ENCODE measurements at places on chromosomes 4 and X.
A peak's percentile ranks its signal among the peaks of the same experiment; 100 is the strongest.

DNA sequence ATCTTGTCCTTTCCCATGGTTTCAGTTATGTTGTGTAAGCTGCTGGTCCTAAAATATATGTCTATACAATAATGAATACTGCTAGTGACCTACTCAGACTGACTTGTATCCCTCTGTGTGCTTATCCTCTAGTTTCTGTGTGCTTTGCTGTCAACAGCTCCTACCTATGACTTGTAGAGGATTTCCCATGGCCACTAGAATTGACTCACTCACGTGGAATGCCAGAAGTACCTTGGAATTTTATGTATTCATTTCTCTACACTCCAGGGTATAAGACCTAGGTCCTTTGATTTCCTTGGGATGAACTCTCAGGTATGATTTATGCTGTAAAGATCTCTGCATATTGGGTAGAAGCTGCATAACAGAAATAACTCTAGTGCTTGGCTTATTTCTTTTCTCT, 279.9 kb upstream of the SLIT2 start:
- no peak for DNase-seq

DNA sequence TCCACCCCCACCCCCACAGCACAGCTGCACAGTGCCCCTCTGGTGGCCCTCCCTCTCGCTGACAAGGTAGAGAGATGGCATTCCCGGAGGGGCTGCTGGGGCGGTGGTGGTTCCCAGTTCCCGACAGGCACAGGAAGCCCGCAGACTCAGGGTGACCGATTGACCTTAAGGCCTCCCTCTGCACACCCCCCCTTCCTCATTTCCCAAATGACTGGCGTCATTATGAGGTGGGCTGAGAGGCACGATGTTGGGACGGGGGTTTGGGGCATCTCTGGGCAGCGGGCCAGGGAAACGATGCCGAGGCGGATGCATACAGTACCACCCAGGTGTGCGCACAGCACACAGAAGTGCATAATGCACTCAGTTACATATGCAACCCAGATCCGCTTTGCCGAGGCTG, 3.5 kb upstream of the TIMP1 start:
- DNase-seq = no peak

DNA sequence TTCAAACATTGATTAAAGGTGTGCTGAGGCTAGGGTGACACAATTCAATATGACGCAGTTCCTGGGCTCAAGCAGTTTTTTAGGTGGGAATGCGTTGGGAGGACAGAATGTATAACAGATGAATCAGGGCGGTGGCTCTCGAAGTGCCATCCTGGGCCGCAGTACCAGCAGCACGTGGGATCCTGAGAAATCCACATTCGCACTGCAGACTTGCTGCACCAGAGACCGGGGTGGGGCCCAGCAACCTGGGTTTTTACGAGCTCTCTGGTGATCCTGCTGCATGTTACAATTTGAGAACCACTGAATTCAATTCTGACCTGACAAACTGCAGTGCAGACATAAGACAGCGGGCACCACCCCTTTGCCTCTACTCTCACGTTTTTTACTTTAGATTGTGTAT, 30.4 kb downstream of the FAM149A start:
- DNase-seq = no peak

- no peak for DNase-seq
These were observed 862 bp upstream of the CENPU start for GRCh38 chr4:184734758-184735157.

- DNase-seq = no peak
These were observed 31.4 kb downstream of the SUPT20HL1 start for GRCh38 chrX:24391843-24392242.

DNA sequence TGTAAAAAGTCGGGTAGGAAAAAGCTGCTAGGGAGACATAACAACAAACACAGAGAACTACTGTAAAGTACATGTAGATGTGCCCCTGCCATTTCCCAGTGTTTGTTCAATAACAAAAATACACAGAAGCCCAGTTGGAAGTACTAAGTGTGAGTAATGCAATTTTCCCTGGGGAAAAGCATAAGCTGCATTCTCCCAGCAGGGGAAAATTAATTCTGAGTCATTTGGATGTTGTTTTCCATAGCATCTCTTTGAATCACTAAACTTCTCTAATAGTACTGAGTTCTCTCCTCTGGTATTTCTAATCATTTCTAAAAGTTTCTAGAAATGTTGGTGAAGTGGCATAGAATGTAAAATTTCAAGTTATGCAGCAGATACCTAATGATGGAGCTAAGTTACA, 1114.9 kb downstream of the C4orf33 start:
- peak; percentile 24 for DNase-seq

DNA sequence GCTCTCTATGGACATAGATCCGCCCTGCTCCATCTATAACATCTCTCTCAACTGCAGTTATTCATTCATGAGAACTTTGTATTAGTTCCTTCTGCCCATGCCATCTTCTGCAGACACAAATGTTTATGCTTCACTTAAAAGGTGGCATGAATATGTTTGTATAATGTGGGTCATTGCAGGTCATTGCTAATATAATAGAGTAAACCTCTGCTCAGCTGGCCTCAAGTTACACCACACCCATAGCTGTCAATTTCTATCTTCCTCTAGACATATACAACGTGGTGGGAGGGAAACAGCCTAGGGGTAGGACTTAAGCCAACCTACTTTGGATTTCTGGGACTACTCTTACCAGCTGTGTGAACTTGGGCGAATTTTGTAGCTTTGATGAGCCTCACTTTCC, 129.8 kb downstream of the ATXN3L start:
- no peak for DNase-seq

DNA sequence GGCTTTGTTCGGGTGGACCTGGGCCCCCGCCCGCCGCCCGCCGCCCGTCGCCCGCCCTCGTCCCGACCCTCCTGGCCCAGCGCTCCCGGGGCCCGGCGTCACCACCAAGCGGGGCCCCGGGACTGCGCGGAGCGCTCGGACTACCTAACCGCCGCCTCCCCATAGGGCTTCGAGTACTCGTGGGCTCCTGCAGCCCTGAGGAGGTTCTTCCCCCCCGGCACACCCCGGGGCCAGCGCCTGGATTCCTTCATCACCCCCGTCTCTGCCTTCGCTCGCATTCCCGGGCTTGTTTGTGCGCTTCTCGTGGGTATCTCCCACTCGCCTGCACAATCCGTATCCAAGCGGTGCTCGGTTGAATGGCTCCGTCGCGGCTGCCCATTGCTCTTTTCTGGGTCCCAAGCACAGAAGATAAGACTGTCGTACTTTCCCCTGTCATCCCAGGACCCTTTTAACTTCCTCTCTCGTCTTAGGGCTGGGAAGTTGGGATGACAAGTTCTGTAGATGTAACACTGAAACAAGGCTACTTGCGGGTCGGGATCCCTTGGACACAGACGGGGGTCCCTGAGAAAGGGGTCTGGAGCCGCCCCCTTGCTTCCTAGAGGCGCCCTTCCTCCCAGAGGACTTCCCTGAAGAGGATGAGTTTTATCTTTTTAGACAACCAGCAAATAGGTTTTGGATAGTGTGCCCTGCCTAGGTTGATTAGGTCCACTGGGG, 565 bp downstream of the MOB1B start:
- peak; percentile 53 for DNase-seq

GRCh38 chr4:103092245-103092644, 7.4 kb downstream of the BDH2 start:
- DNase-seq = no peak

GRCh38 chr4:2643555-2643954, 107.1 kb downstream of the FAM193A start:
- DNase-seq = no peak

DNA sequence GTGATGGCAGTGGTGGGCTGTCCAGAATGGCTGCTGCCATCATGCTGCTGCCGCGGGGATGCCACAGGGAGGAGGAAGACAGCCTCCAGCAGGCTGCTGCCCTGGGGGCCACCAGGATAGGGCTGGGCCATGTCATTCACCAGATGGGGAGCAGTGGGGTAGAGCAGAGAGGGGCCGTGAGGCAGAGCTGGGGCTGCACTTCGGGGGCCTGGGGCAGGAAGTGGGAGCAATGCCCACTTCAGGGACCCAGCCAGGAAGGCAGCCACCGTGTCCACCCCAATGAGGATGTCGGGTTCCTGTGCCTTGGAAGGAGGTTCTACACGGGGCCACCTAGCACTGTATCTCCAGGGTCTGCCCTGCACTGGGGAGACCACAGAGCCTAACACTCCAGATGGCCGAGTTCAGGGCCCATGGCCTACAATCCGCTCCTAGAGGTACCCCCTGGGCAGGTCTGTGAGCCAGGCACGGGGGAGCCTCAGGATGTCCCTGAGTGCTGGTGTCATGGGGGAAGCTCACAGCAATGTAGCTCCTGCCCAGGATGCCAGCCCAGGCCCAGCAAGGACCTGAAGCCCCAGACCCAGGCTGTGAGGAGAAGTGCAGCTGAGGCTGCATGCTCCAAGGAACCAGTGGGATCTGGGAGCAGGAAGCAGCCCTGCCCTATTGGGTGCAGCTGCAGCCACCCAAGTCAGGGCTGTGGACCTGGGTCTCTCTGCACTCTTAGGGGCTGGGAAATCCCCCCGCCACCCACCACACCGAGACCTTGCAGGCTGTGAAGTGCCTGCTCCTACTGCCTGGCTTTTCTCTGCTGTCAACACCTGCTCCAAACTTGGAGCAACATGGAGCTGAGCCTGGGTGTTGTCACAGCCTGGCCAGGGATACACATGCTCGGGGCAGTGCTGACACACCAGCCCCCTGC, 140.3 kb downstream of the PDHA2 start:
- no peak for DNase-seq

DNA sequence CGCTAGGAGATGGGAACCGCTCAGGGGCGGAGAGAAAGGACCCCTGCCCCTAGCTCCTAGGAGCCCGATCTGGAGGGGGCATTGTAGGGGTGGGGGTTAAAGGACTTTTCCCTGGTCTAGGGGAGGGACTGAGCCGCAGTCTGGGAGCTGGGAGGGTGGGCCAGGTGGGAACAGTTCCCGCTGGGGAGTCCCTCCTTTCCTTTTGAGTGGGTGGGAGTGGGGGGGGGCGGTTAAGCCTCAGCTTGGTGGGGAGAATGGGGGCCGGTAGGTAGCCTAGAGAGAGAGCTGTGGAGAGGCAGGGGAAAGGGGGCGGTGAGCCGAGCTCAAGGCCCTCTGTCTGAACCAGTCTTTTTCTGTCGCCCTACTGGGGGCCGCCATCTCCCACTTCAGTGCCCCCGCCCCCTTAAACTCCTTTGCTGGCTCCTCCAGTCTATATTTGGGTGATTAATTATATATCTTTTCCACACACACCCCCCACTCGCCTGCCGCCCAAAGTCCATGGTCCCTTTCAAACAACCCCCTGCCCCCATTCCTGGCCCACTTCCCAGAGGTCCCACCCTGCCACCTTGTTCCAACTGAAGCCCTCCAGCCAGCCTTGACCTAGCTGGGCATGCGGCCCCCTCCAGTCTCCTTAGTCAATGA, 822 bp downstream of the ZNF275 start:
- no peak for DNase-seq

GRCh38 chr4:166153548-166153947, 280.5 kb downstream of the TLL1 start:
- DNase-seq = no peak

DNA sequence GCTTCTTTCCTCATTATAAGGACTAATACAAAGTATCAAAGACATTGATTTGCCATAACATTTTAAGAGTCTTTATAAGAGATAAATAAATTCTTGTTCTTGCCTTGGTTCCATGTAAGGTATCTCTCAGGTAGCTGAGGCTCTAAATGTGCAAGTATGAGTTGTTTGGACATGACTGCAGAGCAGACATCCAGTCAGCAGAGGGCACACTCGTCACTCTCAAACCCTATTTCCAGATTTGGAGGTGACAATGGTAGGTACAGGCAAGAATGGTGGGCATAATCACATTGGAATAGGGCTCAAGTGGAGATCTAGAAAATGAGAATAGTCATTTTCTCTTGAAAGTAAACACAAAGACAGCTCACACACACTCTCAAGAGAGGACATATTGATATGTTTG, 133.3 kb upstream of the ZIC3 start:
- DNase-seq = no peak

DNA sequence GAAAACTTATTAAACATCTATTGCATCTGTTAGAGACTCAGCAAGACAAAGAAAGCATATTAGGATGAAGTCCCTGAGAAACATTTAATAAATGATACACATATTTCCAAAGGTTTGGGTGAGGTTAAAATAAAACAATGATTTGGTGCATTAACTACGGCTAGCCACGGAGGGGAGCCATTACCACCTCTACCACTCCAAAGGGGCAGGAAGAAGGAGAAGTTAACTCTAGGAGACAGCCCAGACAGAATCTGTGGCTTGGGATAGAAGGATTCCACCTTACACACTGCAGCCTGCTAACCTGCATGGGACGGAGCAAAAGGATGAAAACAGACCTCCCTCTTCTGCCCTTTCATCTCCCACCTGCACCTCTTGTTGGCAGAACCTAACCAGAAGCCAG, 189.1 kb upstream of the C1QTNF7 start:
- peak; percentile 70 for DNase-seq

DNA sequence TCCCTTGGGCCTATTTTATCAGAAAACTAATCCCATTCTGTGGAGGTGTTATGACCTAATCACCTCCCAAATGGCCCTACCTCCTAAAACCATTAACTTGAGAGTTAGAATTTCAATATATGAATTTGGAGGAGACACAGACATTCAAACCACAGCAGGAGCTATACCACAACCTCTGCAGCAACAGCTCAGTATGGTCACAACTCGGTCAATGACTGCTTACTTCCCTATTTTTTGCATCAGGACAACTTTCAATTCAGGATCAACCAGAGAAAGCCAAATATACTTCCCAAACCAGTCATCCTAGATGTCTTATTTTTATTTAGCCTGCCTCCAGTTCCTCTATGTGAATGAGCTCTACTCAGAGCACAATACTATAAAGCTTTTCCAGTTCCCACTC, 11.3 kb upstream of the SMARCA5 start:
- no peak for DNase-seq

DNA sequence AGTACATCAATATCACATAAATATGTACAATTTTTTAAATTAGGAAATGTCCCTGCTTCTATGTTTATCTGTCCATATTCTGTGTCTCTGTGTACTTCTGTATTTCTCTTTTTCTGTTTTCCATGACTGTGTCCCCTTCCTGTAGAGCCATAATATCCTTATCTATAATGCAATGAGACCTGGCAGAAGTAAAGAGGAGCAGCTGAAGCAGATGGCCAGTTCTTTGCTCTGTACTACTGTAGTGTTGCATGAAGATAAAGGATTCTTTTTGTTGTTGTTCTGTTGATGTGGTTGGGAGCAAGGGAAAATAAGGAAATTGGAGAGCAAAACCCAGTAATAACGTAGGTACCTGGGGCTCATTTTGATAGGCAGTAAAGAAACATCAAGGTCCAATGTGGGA, 301.7 kb downstream of the ADGRL3 start:
- no peak for DNase-seq

DNA sequence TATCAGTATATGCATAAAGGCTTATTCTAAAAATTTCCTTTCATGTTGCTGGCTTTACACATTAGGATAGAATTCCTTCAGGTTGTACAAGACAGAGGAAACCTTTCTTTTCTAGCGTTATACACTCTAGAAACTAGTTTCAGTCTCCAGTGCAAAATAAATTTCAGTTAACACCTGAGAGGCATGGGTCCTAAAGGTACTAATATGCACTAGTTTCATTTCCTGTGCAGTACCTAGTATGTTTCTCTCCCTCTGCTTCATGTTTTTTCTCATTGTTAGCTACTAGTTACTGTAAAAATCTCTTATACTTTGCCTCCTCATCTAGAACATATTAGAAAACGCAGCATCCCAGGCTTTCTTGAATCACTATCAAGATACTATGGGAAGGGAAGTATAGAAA, 54.0 kb downstream of the SNX25 start:
- DNase-seq = no peak
